ENCODE measurements at places on chromosomes 11 and 22.

- no peak for DNase-seq
These were observed 6.7 kb downstream of the ACP2 start for GRCh38 chr11:47241841-47242301.

GRCh38 chr11:128196235-128196634 lies 391.1 kb downstream of the ETS1 start:
- DNase-seq, result no peak

DNA sequence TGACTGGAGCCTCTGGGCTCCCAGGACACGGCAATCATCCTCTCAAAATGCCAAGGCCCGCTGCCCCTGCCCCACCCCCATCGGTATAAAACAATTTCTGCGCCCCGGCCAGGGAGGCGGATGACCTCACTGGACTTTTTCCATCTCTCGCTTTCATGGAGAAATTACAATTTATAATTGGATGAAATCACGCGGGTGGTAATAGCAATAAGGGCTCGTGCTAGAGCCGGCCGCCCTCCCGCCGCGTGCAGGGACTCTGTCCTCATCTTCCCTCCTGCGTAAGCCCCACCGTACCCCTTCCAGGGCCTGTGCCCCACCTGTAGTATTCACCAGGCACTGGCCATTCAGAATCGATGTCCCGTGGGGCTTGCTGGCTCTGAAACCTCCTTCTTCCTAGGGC lies 64.5 kb downstream of the MACROD1 start:
- no peak for DNase-seq

DNA sequence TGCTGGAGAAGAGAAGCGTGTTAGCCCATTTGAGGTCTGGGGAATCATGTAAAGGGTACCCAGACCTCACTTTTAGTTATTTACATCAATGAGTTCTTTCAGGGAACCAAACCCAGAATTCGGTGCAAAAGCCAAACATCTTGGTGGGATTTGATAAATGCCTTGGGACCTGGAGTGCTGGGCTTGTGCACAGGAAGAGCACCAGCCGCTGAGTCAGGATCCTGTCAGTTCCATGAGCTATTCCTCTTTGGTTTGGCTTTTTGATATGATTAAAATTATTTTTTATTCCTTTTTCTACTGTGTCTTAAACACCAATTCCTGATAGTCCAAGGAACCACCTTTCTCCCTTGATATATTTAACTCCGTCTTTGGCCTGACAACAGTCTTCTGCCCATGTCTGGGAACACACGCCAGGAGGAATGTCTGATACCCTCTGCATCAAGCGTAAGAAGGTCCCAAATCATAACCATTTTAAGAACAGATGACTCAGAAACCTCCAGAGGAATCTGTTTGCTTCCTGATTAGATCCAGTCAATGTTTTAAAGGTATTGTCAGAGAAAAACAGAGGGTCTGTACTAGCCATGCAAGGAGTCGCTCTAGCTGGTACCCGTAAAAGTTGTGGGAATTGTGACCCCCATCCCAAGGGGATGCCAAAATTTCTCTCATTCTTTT lies 65.2 kb downstream of the ALX4 start:
- DNase-seq, result no peak

DNA sequence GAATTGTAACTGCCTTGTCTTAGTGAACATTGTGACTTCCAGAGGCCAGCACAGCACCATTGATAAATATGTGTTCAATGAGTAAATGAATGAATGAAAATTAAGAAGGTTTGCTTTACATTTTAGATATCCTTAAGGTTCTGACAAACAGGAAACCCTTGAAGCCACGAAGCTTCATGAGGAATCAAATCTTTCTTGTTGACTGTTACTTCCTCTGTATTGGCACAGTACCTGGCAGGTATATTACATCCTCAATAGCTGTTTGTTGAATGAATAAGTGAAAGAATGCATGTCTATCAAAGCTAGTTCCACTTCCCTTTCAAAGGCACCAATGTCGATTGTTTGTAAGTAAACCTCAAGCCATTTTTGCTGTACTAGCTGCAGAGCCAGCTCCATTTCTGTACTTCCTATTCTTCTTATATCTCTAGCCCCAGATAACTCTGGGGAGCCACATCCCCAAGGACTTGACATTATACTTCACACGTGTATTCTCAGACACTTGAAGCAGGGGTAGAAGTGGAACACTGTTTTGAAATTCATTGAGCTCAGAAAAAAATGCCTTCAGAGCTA lies 140.3 kb upstream of the RAG2 start:
- no peak for DNase-seq

- DNase-seq, result no peak
These were observed 35.3 kb downstream of the ZNRF3 start for GRCh38 chr22:28918550-28919271.

DNA sequence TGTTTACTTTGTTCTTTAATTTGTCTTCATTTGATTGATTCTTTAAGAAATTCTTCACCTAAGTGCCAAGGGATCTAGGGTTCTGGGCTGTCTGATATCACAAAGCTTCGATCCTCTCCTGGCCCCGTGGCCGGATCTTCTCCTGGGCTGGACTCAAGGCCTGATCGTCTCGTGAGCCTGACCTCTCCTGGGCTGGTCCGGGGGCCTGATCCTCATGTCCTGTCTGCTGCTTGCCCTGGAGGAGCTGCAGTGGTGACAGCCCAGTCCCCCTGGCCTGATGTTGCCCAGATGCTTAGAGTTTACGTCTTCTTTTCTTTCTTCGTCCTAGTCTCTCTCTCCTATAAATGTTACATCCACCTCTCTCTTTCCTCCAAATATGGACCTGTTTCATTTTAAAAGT lies 3.3 kb downstream of the NADSYN1 start:
- DNase-seq, result no peak

DNA sequence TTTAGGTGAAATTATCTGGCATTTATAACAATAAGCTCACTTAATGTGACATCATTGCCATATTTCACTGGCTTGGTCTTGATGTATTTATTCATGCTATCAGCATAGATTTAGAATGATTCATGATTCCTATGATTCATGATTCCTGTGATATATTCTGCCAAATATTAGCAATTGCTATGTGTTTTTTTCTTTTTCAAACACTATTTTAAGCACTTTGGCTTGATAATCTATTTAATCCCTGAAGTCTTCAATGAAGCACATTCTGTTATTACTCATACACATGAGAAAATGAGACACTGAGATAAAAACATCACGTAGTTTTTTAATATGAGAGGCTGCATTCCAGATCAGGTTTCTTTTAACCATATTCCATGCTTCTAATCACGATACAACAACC lies 78.5 kb downstream of the LUZP2 start:
- DNase-seq, result no peak

- DNase-seq, result no peak
These were observed 111.7 kb downstream of the LRRC32 start for GRCh38 chr11:76558891-76559290.

DNA sequence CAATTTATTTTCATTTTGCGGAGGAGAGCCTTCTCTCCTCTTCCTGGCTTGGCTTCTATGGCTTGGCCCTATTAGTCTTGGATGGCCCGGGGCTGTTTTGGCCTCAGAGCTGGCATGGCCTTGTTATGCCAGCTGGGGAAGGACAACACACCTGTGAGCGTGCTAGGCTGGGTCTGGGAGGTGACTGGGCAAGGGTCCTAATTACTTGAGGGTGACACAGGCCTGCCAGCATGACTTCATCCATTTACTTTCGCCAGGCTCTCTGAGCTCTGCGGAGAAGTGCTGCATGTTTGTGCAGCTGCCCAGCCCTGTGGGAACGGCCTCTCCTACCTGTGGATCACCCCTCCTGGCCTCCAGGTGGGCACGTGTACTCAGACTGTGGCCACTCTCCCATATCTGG lies 153.6 kb downstream of the SNX19 start:
- DNase-seq, result no peak

DNA sequence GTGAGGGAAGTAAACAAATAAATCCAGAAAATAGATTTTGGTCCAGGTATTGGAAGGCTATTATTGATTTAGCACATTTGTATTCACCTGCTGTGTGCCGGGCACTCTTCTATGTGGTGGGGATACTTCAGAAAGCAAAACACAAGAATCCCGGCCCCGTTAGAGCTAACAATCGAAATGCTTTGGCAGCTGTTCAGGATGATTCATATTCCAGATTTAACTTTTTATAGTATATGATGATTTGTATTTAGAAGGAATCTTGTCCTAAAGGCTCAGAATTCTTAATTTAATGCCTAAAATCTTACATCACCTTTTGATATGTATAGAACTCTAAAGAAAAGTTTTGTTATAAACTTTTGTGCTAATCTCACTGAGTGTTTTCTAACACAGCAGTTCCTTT lies 28.0 kb downstream of the ZC3H12C start:
- peak; percentile 39 for DNase-seq

DNA sequence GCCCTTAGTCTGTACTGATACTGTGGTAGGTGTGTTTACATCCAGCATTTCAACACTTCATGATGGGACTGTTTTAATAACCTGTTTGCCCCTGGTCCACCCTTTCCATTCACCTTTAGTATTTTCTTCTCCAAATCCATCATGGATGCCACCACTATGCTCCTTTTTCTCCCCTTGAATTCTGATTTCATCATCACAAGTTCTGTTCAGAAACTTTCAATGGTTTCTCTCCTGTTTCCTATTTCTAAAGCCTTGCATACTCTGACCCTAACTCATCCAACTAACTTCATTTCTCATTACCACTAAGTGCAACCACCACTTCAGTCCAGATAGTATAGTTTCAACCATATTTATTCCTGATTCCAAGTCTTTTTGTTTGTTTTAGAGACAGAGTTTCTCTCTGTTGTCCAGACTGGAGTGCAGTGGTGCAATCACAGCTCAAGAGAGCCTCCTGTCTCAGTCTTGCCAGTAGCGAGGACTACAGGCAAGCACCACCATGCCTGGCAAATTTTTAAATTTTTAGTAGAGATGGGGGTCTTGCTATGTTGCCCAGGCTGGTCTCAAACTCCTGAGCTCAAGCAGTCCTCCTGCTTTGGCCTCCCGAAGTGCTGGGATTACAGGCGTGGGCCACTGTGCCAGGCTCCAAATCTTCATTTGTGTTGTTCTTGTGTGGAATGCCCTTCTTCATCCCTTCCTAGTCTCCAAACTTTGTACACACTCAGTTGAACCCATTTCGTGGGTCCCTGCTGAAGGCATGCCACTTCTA lies 1.2 kb upstream of the LIN7C start:
- no peak for DNase-seq

DNA sequence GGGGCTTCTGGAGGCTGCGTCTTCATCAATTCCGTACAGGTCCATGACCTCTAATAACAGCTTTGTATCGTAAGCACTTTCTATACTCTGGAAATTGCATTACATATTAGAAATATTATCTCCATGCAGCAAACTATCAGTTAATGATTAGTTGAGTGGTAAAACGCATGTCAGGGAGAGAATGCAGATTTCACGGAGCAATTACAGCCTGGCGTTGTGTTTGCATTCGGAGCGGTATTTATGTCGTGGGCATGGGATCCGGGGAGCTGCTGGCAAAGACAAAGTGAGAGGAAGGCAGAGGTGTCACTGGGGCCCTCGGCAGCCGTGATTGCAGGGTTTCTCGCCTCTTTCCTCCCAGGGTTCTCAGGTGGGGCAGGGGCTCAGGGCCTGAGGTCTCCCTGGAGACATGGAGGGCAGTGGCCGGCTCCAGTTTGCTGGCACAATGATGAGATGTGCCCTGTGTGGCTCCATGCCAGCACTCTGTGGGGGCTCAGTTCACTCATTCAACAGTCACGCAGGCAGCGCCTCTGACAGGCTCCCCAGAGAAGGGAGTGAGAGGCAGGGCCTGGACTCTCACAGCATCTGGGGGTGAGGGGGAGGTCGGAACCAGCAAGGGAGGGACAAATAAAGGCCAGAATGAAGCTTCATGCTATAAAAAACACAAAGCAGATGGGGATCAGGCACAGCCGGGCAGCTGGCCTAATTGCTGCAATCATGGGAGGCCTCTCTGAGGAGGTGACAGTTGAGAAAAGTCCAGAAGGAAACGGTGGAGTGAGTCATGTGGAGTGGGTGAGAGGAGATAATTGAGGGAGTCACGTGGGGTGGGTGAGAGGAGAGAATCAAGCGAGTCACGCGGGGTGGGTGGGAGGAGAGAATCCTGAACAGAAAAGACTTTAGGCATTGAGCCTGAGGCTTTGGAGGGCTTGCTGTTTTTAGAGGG lies 1002.7 kb downstream of the BRD1 start:
- no peak for DNase-seq

DNA sequence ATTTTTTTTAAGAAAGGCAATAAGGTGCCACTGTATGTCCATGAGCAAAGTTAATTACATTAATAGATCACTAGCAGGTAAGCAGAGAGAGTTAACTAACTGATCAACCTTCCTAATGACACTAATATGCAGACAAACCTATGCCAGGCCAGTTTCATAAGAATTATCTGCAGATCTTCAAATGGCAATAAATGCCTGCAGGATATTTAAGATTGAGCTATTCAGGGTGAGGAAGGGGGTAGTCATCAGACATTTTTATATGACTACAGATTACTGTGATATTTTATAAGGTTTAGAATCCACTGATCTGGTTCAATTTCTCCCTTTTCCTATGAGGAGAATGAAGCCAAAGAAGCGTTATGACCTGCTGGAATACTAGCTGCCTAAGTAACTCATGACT lies 30.2 kb downstream of the CARD18 start:
- DNase-seq, result no peak

GRCh38 chr11:102240502-102240901 lies 76.8 kb upstream of the BIRC3 start:
- DNase-seq, result no peak

DNA sequence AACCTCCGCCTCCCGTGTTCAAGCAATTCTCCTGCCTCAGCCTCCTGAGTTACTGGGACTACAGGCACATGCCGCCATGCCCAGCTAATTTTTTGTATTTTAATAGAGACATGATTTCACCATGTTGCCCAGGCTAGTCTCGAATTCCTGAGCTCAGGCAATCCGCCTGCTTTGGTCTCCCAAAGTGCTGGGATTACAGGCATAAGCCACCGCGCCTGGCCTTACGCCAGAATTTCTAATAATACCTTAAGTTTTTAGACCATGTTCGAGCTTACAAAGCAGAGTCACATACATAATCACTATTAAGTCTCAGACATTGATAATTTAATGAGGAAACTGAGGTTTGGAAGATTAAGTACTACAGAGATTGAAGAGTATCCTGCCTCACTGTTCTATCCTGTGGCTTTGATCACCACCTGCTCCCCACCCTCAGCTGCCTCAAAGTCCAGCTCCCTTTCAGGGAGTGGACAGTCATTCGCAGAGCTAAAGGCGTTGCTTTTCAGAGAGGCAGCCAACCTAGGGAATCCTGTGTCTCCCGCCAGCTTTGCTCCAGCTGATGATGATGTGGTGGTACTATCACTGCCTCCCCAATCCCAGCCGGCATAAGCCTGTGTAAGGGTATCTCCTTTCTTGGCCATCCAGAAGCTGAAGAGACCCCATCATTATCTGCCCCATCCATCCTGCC lies 7.7 kb downstream of the UBASH3B start:
- no peak for DNase-seq
